CD4-positive, alpha-beta T cell treated with Interleukin-21 for 1 hour (primary cell): ENCODE measurements at places on chromosomes 5 and 9.

GRCh38 chr9:122113574-122113973 lies 20.5 kb upstream of the TTLL11 start:
- DNase-seq: no peak

DNA sequence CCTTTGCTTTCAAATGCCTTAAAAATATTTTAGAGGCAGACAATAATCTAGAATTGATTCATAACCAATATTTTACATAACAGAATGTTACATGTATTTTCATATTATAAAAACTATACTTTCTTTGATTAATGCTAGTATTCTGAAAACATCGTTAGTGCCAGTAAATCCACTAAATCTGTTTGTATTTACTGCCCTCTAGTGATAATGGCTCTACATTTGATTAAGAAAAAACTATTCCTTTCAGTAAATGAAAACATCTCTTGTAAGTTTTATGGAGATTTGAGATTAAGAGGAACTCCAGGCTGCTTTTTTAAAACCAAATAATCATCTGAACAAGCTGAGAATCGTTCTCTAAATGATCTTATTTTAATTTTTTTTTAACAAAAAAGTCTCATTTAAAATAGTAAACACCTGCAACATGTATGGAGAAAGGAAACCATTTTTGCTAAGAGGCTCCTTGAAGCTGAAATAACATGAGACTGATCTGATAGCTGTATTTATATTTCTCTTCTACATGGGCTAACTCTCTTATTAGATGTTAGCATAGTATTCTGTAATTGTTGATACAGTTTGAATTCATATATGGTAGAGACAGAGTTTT lies 424.7 kb downstream of the RAB3C start:
- peak; percentile 29 for DNase-seq

DNA sequence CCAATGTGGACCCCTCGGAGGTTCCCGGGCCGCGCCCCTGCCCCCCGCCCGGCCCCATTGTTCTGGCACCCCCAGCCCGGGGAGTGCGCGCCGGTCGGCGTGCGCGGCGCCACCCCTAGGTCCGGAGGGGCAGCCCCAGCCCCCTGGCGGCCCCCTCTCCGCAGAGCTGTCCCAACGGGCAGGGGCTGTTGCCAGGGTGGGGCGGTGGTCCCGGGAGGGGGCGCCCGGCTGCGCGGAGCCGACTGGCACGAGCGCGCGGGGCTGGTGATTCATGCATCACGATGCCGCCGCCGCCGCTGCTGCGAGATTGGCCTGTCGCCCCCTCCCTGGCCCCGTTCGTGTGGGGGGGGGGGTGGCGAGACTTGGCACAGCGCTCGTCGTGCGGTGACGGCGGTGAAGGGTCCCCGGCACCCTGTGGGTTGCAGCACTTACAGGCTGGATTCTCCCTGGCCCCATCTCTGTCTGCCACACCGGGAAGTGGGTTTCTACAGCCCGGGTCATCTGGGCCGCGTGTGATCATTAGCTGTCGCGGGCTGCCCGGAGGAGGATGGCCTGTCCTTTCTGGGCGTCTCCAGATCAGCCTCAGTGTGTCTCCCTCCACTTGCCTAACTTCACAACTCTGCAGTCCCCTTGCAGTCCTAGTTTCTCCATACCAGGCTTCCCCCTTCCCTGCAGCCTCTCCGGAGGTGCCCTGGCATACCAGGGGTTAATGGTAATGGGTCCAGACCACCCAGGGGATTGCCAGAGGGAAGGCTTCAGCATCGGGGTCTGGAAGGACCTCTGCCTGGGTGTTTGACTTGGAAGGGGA lies 858 bp downstream of the NCS1 start:
- DNase-seq: peak; percentile 15

DNA sequence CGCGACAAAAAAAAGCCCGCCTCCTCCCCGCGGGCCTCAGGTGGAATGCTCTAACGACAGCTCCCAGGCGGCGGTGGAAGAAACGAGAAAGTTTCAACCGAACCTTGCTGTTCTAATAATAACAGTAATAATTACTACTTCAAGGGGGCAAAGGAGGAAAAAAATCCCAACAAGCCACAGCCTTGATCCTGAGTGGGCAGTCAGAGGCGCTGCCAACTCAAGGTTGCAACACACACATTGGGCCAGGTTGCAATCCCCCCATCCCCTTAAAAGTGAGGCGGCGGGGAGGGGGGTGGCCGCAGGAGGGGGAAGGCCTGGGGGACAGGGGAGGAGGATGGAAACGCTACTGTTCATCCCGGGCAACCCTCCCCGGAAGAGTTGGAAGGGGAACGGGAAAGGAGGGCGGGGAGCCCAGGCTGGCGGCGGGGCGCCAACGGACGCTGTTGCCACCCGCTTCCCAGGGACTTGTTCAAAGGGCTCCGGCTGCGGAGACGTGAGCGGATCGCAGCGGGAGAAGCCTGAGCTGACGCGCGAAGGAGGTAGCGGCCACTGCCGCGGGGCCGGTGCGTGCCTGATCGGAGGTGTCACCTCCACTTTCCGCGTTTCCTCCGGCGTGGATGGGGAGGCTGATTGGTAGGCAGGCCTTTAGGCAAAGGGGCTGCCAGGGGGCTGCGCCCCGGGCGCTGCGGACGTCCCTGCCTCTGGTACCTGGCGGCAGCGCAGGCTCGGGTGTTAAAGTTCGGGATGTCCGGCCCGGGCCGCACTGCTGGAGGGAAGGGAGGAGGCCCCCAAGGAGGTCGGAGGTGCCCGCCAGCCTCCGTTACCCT lies 647 bp downstream of the SMARCA2 start:
- peak; percentile 49 for DNase-seq

- DNase-seq: no peak
These were observed 480.0 kb downstream of the TAF11L14 start for GRCh38 chr5:18114151-18114757.

DNA sequence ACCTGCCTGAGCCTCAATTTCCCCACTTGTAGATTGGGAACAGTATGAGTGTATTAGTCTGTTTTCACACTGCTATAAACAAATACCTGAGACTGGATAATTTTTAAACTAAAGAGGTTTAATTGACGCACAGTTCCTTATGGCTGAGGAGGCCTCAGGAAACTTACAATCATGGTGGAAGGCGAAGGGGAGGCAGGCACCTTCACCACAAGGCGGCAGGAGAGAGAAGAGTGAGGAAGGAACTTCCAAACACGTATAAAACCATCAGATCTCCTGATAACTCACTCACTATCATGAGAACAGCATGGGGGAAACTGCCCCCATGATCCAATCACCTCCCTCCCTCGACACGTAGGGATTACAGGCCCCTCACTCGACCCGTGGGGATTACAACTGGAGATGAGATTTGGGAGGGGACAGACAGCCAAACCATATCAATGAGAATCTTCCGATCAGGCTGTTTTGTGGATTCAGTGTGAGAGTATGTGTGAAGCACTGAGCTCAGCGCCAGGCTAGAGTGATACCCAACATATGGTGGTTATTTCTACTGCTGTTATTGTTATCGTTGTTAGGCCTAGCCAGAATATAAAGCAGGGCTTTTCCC lies 14.6 kb upstream of the LMX1B start:
- DNase-seq: no peak

GRCh38 chr9:107994648-107995047 lies 505.1 kb upstream of the KLF4 start:
- no peak for DNase-seq

GRCh38 chr5:1827886-1828397 lies 26.7 kb downstream of the NDUFS6 start:
- DNase-seq: peak; percentile 24

DNA sequence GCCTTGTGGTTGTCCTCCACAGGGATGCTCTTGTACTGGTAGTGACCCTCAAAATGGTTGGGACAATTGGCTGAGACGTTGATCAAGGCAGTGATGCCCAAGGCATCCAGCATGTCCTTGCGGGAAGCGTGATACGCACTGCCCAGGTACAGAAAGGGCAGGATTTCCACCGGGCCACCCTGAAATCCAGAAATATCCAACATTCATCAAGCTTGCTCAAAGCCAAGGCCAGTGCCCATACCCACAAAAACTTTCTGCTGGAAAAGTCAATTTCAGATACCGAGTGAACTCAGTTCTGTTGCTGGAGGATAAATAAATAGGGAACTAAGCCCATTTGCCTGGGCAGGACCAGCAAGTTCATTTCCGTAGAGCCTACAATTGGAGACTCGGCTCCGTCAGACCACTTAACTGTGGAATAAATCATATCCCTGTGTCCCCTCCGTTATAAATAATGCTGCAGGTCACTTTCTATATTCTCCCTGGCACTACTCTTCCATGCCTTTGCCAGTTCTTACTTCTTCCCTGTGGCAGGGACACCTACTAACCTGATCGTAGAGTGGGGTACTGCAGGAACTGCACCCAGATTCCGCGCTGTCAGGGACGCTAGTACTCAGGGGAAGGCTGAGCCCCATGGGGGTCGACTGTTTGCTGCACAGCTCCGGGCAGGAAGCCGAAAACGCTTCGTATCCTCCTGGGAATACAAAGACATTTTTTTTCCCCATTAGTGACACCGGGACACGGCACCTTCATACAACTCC lies 1.2 kb downstream of the DUSP1 start:
- DNase-seq: peak; percentile 60

- DNase-seq: no peak
These were observed 790.8 kb upstream of the NUDT12 start for GRCh38 chr5:104353371-104353770.

GRCh38 chr9:68747043-68747533 lies 42.0 kb downstream of the PIP5K1B start:
- no peak for DNase-seq

DNA sequence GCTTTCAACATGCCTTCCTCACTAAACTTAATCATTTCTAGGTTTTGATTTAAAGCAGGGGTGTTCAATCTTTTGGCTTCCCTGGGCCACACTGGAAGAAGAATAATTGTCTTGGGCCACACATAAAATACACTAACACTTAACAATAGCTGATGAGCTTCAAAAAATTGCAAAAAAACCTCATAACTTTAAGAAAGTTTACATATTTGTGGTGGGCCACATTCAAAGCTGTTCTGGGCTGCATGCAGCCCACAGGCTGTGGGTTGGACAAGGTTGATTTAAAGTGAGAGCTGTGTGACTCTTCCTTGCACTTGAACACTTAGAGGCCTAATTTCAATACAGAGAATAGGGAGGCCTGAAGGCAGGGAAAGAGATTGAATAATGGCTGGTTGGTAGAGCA lies 598.3 kb downstream of the EFNA5 start:
- DNase-seq: no peak

GRCh38 chr5:31722111-31722510 lies 83.2 kb downstream of the PDZD2 start:
- no peak for DNase-seq
